Caco-2 (cell line): ENCODE measurements at places on chromosomes 3 and 15.

DNA sequence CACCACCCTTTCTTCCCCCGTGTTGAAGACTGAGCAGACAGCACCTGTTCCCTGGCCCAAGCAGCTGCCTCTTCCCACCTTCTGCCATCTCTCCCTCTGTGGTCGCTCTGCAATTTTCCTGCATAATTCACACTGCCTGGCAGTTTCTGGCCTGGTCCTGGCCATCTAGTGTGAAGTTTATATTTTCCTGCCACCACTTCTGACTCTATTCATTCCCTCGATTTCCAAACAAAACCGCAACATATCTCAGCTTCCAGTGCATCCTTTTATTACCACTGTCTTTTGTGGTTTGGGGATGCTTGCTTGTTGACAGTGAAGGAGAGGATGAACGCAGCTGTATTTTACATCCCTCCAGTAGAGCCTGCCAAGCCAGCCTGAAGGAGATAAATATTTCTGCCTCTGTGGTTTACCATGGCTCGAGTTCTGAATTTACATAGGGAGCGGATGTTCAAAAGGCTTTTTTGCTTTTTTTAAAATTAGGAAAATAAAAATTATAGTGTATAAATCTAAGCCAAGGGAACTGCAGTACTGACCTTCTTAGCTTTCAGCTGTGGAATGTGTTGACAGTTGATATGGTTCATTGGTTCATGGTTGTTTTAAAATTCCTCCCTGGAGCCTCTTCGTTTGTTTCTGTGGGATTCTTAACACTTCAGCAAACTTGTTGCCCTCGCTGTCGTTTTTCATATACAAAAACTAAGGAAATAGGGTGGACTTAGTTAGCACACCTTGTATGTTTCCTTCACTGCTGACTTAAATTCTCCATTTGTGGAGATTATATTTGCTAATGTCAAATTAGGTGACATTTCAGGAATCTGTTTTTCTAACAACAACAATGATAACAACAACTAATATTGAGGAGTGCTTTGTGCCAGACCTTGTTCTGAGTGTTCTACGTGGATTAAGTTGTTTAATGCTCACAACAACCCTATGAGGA lies 250.5 kb downstream of the ADAMTSL3 start:
- H3K4me1 ChIP-seq, result no peaks in the 10 kb centered on the region
- H3K27me3 ChIP-seq, result no peaks in the 10 kb centered on the region
- no peak overlapping the region for H3K27ac ChIP-seq
- no peak for DNase-seq
- no peak overlapping the region for H3K4me3 ChIP-seq
- H3K36me3 ChIP-seq, result no peaks in the 10 kb centered on the region

DNA sequence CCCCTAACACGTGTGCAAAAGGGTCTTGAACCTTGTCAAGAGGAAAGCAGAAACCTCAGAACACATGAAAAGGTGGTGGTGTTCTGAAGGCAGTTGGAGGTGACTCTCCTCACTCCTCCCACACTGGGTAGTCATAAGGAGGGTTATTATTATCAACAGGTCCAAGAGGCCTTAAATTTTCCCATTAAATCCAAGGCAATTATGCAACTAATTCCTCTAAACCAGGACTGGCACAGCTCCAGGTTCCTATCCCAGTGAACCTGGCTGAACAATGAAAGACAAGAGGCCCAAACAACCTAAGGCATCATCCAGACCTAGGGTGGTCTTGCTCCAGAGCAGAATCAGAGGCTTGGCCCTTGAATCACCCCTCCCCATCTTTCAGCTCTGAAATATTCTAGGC lies 15.0 kb downstream of the MYLK start:
- peaks cover 6% of the 10 kb centered on the region for H3K4me1 ChIP-seq
- H3K4me3 ChIP-seq, result no peak overlapping the region
- H3K36me3 ChIP-seq, result no peaks in the 10 kb centered on the region
- DNase-seq, result no peak

DNA sequence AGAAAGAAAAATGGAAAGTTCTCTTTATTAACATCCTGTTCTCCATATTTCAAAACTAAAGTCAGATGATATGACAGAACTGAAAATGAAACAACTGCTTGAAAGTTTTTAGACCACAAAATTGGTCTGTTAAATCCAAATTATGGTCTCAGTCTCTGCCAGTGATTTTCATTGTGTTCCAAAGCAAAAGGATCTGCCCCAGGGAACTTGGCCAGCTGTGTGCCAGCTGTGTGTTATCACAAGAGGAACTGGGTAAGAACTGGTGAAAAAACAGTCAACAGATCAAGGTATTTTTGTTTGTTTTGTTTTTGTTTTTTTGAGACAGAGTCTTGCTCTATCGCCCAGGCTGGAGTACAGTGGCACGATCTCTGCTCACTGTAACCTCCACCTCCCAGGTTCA lies 323.3 kb downstream of the CTNNB1 start:
- no peak overlapping the region for H3K27ac ChIP-seq
- H3K4me3 ChIP-seq, result no peak overlapping the region
- H3K27me3 ChIP-seq, result no peaks in the 10 kb centered on the region
- no peaks in the 10 kb centered on the region for H3K4me1 ChIP-seq

DNA sequence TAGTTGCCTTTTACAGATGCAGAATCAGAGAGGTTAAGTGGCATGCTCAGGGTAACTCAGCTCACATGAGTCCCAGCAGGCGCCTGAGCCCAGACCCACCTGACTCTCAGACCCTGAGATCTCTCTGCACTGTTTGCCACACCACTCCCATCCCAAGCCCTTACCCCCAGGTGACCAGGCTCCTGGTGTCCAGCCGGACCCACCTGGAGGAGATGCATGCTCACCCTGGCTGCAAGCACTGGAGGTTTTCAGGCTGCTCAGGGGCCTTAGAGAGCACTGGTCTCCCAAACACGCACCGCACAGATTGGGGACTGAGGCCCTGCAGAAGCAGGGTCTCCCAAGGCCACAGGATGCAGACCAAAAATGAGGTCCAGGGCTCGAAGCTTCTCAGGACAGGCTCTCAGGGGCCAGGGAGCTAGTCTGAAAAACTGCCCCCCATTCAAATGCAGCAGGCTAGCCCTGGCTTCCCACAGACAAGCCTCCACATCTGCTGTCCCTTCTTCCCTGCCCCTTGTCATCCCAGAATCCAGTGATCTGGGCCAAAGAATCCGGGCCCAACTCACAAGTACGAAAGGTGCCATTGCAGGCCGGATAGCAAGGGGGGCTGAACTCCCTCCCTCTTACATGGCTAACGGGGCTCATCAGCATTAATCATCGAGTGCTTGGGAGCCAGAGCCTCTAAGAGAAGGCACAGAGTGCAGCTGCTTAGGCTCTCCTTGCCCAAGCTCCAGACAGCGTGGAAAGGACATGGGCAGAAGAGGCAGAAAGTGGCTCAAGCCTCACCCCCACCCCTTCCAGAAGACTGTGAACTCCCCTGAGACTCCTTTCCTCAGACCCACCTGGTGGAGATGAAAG lies 90.2 kb upstream of the PRR20G start:
- DNase-seq, result no peak
- H3K27me3 ChIP-seq, result no peaks in the 10 kb centered on the region

- no peak overlapping the region for H3K27ac ChIP-seq
- peaks cover 38% of the 10 kb centered on the region for H3K4me1 ChIP-seq
- DNase-seq, result no peak
- H3K36me3 ChIP-seq, result no peaks in the 10 kb centered on the region
- H3K4me3 ChIP-seq, result no peak overlapping the region
Observed at GRCh38 chr3:111936191-111936841, 42.5 kb upstream of the ABHD10 start.
